ENCODE measurements at places on chromosomes 2 and 18.

- no peak for DNase-seq
These were observed 1469.6 kb upstream of the NXPH2 start for GRCh38 chr2:140249821-140250220.

DNA sequence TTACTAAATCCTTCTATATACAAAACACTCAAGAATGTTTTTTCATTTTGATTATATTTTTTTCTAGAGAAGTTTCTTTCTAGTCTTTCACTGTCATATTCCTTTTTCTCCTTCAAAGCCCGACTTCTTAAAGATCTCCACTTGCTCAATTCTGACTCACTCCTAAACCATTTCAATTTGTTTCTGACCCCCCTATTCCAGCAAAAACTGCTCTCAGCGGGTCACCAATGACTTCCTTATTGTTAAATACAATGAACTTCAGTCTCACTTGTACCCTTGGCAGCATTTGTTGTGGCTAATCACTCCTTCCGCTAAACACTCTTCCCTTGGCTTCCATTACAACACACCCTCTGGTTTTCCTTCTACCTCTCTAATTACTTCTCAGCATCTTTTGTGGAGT is 111.1 kb upstream of the RBBP8 start:
- DNase-seq = no peak

- DNase-seq = no peak
These were observed 26.9 kb downstream of the ZCCHC2 start for GRCh38 chr18:62549755-62550154.

GRCh38 chr2:221997100-221997499 is 301.7 kb downstream of the PAX3 start:
- no peak for DNase-seq

DNA sequence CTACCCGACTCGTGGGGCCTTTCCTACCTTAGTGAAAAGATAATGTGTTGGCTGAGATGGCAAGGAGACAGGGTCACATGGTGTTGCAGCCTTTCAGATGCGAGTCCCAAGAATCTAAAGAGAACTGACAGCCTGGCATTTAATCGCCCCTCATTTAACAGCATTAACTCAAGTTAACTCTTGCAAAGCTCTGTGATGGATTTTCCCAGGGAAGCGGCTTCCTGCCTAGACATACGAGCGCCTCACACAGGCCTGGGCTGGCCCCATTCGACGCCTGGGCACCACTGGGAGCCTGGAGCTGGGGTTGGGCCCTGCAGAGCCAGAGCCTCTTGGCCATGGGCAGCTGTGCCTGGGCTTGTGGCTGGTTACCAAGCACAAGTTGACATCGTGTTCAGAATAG is 140.8 kb downstream of the SEPTIN10 start:
- DNase-seq = no peak

GRCh38 chr2:231397928-231398294 is 2.4 kb downstream of the B3GNT7 start:
- no peak for DNase-seq

DNA sequence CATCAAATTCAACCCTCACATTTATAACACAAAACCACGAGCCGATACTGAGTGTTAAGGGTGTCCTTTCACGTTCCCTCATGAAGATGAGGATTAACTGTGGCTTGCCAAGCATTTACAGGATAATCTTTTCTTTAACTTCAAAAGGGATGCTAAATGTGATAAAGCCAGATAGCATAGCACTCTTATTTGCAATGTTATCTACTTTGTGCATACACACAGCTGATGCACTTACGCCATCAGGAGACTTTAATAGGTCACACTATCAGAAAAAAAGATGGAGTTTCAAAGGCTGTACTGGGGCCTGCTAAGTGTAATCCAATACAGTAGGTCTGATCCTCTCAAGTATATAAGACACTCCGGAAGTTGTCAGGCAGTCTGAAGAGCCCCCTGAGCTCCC is 572.7 kb downstream of the PIK3C3 start:
- no peak for DNase-seq

- DNase-seq = peak; percentile 66
These were observed 170.0 kb downstream of the DNAH7 start for GRCh38 chr2:195898505-195899191.

DNA sequence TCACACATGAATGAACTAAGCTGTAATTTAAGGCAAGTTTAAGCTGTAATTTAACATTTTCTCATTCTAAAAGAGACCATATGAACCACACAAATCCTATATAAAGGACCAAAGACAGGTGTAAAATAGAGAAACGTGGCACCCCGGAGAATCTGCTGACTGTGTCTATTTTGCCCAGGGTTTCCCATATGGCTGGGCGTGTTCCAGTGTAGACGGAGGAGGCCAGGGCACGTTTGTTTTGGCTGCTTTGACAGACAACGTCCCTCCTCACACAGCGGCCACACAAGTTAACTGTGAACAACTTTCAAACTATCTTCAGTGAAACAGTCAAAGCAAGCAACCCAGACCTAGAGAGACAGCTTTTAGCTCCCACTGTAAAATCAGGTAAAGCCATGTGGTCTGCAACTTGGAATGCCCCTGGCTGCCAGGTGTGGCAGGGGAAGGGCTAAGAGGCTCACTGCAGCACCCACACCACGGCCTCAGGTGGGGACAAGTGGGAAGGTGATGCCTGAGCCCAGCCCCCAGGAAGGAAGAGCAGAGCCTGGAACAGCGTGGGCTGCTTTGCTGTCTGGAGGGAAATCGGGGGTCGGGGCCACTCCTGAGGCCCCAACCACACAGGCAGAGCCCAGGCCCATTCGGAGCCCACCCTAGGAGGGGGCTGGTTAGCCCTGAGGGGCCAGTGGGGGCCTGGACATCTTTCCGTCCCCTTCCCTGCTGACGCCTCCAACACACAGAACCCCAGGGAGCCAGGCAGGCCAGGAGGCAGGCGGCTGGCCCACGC is 40.7 kb downstream of the SLC66A2 start:
- DNase-seq = no peak

DNA sequence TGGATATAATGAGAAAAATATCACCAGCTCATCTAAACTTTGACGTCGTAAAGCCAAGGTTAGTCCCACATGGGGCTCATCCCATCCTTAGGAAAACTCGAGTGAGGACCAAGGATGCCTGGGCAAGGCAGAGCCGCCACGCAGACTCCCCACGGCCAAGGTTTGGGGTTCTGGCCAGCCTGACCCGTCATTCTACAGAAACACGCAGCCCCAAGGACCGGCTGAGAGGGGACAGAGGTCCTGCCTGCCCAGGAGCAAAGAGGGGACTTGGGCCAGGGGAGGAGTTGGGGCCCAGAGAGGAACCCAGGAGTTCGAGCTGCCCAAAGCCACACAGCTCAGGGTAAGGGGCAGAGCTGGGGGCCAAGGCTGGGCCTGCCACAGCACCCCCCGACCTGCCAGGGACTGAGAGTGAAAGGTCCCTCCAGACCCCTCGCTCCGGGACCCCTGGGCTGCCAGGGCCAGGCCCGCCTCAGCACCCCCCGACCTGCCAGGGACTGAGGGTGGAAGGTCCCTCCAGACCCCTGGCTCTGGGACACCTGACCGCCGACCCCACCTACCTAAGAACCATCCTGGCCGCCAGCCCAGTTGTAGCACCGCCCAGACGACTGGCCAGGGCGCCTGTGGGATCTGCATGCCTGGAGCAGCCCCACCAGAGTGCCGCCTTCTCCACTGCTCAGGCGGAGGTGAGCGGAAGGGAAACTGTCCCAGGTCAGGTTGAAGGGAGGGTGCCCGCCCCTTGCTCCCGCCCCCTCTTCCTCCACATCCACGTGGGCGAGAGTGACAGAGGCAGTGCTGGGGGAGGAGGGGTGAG is at the start of gene PDCD1:
TSS of gene PDCD1 (minus strand) at position 689 of the 811 bp plus-strand sequence. CDS start at position 633, 56 bp downstream.
- DNase-seq = peak; percentile 79

- no peak for DNase-seq
These were observed 46.9 kb upstream of the CD28 start for GRCh38 chr2:203659331-203660049.

GRCh38 chr2:47070155-47070919 is 84.8 kb downstream of the STPG4 start:
- no peak for DNase-seq

DNA sequence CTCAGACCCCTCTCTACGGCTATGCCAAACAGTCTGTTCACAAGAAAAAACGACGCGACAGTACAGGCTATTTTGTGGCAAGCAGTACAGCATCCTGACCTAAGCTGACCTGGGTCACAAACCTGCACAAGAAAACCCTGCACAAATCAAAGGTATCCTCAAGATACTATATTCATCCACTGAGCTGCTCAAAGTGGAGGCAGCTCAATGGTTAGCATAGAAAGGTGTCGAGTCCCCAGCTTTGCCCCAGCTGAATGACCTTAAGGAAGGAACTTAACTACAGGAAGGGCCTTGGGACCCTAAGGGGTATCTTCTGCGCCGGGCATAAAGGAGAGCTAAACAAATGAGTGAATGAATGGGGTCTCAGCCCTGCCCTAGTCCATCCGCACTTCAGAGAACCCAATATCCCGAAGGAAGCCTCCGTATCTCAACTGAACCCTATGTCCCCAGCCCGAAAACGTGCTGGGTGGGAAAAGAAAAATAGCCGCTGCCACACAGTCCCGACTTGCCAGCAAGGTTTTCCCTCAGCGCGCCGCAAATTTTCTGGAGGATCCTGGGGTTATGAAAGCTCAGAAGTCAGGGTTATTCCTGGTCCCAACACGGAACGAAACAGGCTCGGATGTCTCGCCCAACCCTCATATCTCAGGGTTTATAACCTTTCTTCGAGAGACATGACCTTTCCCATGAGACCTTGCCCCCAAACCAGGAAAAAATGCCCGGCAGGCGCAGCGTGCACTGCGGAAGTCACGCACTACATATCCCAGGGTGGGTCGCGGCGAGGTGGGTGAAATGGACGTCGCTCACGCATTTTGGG is at the start of gene FASTKD1:
TSS of gene FASTKD1 (minus strand) at position 706 of the 814 bp plus-strand sequence. CDS start 1,836 bp downstream, outside the sequence.
- peak; percentile 95 for DNase-seq

- DNase-seq = no peak
These were observed 74.9 kb upstream of the AGAP1 start for GRCh38 chr2:235418918-235419317.

DNA sequence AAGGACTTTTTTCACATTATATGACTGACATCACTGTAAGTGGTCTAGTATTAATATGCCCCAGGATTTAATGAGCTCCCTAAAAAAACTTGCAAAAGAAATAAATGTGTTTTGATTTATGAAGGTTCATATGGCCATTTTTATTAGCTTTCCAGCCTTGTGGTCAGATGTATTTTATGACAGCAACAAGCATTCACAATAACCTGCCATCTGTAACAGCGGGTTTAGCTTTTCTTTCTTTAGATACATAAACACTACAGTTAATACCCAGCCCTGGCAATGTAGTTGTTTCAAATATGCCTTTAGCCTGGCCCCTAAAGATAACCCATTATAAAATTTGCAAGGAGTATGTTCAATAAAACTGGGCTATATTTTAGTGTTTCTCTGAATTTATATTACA is 1063.8 kb downstream of the SOCS6 start:
- DNase-seq = no peak

GRCh38 chr2:53220969-53221368 is 546.6 kb upstream of the CHAC2 start:
- DNase-seq = no peak

DNA sequence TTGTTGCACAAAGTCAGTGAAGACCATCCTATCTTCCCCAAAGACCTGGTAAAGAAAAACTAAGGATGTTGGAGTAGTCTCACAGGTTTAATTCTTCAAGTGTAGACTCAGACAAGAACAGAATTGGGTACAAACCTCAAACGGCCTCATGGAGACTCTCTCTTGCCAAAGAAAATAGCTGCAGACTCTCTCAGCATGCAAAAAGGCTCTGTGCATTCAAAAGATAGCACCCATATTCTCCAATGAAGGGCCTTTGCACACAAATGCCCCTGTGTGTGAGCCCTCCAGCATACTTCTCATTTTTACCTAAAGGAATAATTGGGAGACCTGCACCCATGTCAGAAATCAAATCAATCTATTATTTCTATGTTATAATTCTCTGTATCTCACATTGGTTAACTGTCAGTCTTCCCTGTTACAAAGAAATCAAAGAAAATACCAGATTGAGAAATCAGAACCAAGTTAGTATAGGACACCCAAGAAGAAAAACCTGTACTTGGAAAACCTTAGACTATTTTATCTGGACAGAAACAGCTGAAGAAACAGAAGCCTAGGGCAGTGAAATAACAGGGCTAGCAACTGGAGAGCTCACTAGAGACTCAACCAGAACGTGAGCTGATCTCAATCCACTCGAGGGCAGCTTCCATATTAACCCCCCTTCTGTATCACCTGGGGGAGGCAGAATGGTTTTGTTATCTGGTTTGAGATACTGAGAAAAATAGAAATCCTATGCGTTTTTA is 134.7 kb upstream of the DNAJC10 start:
- no peak for DNase-seq

- DNase-seq = no peak
These were observed 14.2 kb upstream of the ANKRD44 start for GRCh38 chr2:197324801-197325200.

DNA sequence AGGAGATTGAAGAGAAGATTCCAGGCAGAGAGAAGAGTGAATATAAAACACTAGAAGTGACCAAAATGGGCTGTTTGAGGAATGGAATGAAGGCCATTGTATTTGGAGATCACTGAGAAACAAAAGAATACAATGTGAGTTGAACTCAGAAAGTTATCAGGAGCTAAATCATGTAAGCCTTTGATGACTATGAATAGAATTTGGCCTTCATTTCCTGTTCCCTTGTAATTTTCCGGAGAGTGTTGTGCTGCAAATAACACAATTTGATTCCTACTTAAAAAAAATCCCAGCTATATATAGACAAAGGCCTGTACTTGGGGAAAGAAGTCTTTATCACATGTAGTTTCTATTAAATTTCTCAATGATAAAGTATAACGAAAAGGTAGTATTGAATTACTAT is 33.7 kb upstream of the KYNU start:
- no peak for DNase-seq

GRCh38 chr2:164899121-164899520 is 56.2 kb downstream of the SLC38A11 start:
- no peak for DNase-seq

- no peak for DNase-seq
These were observed 114.4 kb downstream of the CTNNA2 start for GRCh38 chr2:79627237-79627636.

- no peak for DNase-seq
These were observed 59.4 kb downstream of the LIMS1 start for GRCh38 chr2:108593547-108594098.

GRCh38 chr2:12718015-12718671 is 1.4 kb downstream of the TRIB2 start:
- peak; percentile 37 for DNase-seq

DNA sequence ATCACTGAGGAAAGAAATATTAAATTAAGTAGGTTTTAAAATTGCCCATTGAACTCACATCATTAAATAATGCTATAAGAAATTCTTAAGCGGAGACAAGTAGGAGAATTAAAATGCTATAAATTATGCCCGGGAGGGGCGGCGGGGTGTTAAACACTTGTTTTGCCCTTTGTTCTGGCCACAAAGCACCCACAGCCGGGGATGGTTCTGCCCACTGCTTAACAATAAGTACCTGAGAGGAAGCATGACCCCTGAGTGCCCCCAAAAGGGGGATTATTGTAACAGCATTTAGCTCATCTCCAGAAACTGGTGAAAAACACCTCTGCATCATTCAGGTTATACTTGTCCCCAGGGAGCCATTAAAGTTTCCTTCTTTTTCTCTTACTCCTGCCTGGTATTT is 332.7 kb upstream of the POU3F3 start:
- DNase-seq = no peak

GRCh38 chr18:34929336-34929780 is 111.9 kb upstream of the MAPRE2 start:
- DNase-seq = no peak
